Camera-type eye (tissue), 1 donor: ENCODE measurements at places on chromosomes 4 and X. TPM values are rescaled to one million over a fixed set of nuclear protein-coding genes. Genes with fewer than 3 reads are reported as not detected.

ODAM gene
- total RNA-seq: not detected

GABRG1 gene
- 4.1 TPM for total RNA-seq

CENPU gene
- 18.6 TPM for total RNA-seq

ACOT9 gene
- 36.3 TPM for total RNA-seq

GDPD2 gene
- total RNA-seq: 7.5 TPM

MCF2 gene
- 5.6 TPM for total RNA-seq

ODAPH gene
- total RNA-seq: not detected

REELD1 gene
- not detected for total RNA-seq

APELA gene
- total RNA-seq: 2.7 TPM
